Chondrocyte (in vitro differentiated cells): ENCODE measurements at places on chromosomes 16 and 17. TPM values are rescaled to one million over a fixed set of nuclear protein-coding genes. Genes with fewer than 3 reads are reported as not detected.

CIAO3 gene
- 20.5 to 26.6 TPM (median 22.1 TPM) in 3 replicates for total RNA-seq

LDHD gene
- total RNA-seq: 2.3 to 2.7 TPM (median 2.6 TPM) in 3 replicates

PPL gene
- total RNA-seq: 0.22 to 1.2 TPM (median 0.97 TPM) in 3 replicates

ITGA2B gene
- 1.7 to 2.2 TPM (median 2.0 TPM) in 3 replicates for total RNA-seq

SRL gene
- not detected in 3 replicates for total RNA-seq

KREMEN2 gene
- total RNA-seq: not detected in 3 replicates

KRTAP3-1 gene
- total RNA-seq: not detected in 3 replicates
